ENCODE measurements at places on chromosomes 1 and 21.

GRCh38 chr1:160713161-160713560, 1.5 kb upstream of the CD48 start:
- no peak for DNase-seq

GRCh38 chr1:165882168-165882837, 54.9 kb downstream of the UCK2 start:
- no peak for DNase-seq

- DNase-seq = no peak
These were observed 115.1 kb downstream of the PLPP3 start for GRCh38 chr1:56464294-56464693.

DNA sequence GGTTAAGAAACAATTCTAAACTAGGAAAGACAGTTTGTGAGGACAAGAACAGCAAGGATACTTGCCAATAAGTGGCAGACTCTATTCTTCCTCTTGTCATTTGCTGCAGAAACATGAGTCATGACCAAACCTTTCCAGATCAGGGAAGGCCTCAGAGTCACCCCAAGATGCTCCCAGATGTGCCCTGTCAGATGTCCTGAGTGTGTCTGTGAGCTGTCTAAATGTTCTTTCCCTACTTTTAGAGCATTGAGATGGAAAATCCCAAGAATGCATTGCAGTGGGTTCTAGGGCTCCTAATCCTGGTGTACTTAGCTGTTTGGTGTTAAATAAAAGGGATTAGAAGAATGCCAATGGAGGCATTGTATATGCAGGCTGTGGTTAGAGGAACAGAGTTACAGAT, 57.5 kb upstream of the KIAA0040 start:
- no peak for DNase-seq

GRCh38 chr1:158095737-158096335, 84.9 kb upstream of the CD1D start:
- peak; percentile 60 for DNase-seq

- no peak for DNase-seq
These were observed 2.7 kb upstream of the RBM15 start for GRCh38 chr1:110336300-110337039.

GRCh38 chr1:230860617-230861384, 7.5 kb downstream of the C1orf198 start:
- no peak for DNase-seq

DNA sequence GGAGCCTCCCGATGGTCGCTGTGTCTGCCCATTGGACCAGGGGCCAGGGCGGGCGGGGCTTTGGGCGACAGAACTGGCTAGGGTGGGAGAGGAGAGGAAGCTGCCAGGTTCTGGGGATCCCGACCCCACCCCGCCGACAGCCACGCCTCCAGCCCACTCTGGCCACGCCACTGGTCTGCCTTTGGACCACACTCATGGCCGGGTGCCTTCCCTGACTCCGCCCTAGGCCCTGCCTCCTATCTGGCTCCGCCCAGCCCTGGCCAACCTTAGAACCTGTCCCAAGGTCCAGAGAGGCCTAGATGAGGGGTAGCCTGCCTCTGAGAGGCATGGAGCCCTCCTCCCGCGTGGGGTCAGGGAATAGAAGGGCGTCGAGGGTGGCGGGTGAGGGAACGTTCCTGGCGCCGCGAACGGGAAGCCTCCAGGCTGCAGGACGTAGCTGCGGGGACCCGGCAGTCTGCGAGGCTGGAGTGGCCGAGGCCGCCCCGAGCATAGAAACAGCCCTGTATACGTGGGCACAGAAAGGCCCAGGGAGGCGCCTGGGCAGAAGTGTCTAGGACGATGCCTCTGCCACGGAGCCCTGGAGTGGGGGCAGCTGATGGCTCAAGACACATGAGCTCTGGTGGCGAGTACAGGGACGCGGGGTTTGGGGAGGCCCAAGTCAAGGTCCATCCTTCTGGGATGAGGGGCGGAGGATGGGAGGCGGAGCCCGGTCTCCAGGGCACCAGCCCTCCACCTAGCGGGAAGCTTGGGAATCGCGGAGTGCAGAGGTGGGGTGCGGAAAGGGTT, 11.5 kb upstream of the COL16A1 start:
- DNase-seq = no peak

DNA sequence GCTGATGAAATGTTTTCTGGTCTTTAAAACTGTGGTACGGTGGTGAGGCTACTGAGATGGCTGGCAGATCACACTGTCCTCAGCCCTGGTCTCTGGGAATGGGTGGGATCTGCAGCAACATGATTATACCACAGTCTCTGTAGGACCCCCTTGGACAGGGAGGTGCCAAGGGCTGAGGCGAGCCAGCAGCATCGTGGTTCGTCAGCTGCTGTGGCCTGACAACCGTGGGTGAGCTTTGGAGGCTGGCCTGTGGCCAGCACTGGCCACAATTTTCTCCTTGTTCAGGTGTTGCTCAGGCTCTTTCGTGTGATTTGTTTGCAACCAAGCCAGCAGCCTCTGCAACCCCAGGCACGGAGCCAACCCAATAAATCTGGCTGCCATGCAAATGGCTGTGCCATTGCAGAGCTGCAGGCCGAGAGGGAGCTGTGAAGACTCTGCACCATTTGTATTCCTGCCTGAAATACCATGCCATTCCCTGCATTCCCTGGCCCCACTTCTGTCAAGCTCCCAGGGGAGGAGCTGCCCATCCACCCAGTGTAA, 70.9 kb downstream of the PCP4 start:
- DNase-seq = no peak

- DNase-seq = no peak
These were observed 5.7 kb downstream of the GSTM5 start for GRCh38 chr1:109717729-109718128.

DNA sequence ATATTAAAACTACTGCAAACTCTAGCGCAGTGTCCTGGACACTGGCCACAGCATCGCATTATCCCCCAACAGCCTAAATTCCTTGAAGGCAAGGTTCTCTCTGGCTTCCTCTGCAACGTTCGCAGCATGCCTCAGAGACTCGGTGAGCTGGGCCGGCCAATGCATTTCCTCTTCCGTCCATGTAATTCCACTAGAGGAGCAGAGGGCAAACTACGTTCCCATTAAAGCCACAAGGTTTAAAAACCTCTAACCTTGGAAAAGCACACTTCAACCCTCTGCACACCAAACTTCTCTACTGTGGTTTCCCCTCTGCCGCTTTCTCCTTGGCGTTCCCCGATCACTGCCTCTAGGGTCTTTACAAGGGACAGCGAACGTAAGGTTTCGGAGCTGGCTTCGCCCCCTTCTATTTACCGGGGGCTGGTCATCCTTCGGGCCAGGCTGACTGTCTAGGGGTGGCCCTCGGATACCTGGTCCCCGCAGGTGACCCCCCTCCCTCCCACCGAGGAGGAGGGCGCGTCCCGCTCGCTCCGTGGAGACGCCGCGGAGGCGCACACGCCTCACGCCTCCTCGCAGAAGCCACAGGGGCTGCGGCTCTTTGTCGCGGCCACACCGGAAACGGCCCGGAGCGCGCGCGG, 456 bp upstream of the SMYD2 start:
- peak; percentile 30 for DNase-seq

DNA sequence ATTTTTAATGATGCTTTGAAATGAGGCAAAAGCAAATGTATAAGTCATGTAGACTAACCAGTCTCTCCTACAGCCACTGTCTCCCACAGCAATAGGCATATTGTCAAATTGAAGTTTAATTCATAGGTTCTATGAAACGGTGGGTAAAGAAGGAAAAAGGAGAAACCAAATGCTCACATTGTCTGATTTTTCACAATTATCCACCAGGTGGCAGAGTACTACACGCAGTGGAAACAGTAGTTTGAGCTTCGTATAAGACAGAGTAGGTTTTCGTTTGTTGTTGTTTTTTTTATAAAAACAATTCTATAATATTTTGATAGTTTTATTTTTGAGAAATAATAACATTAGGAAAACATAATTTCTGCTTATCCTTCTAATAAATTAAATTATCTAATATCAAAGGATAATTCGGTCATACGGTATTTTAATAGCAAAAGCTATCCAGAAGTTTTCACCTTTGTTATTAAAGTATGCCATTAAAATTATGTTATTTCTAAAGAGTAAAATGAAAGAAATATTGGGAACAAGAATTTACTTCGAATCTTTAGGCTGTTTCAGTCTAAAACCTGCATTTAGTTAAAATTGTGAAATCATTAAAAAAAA, 39.1 kb downstream of the TYW3 start:
- no peak for DNase-seq

DNA sequence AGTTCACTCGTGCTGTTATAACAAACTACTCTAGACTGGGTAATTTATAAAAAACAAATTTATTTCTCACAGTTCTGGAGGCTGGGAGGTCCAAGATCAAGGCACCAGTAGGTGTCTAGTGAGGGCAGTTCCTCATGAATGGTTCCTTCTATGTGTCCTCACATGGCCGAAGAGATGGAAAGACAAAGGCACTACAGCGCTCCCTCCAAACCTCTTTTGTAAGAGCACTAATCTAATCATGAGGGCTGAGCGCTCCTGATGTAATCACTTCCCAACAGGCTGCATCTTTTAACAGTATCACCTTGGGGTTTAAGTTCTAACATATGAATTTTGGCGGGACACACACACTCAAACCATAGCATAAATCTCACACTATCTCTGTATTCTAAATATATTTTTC, 54.0 kb upstream of the KANK4 start:
- DNase-seq = no peak

DNA sequence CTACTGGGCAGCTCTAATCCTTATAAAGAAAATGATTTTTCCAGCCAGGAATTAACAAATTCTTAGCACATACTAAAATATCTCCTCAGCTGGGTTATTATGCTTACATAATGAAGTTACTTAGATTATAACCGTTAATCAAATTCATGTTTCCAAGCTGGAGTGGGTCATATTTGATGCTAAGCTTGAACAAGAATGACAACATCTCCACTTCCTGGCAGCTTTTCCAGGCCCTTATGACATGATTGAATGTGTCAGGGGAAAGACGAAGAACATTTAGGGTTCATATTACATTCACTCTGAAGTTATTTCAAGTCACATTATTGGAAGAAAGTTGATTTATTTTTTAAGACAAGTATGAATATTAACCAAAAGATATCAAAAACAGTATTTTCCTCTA, 333.7 kb downstream of the PCP4 start:
- no peak for DNase-seq

DNA sequence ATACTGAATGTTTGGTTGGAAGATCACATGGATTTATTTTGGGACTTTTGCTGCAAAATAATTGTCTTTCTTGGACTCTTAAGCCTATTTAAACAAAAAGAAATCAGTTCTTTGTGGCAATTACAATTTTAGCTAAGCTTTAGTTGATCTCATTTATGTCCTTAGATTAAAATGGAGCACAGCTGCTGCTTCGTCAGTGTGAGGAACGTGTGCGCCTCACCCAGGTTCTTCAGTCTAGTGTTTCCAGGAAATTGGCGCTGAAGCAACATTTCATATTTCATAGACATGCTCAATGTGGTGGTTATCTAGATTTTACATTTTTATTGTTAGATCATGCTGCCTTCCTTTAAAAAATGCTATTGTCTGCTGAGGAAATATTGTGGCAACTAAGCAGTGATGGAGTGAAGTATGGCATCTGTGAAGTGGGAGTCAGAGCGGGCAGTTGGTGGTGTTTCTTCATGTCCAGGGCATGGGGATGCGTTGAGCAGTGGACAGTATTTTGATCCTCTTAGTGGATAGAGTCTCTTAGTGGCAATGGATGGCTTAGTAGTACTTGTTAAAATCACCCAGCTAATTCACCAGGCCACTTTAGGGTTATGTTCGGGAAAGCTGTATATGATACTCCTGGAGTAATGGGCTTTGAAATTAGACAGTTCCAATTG, 5.6 kb downstream of the DDI2 start:
- no peak for DNase-seq

DNA sequence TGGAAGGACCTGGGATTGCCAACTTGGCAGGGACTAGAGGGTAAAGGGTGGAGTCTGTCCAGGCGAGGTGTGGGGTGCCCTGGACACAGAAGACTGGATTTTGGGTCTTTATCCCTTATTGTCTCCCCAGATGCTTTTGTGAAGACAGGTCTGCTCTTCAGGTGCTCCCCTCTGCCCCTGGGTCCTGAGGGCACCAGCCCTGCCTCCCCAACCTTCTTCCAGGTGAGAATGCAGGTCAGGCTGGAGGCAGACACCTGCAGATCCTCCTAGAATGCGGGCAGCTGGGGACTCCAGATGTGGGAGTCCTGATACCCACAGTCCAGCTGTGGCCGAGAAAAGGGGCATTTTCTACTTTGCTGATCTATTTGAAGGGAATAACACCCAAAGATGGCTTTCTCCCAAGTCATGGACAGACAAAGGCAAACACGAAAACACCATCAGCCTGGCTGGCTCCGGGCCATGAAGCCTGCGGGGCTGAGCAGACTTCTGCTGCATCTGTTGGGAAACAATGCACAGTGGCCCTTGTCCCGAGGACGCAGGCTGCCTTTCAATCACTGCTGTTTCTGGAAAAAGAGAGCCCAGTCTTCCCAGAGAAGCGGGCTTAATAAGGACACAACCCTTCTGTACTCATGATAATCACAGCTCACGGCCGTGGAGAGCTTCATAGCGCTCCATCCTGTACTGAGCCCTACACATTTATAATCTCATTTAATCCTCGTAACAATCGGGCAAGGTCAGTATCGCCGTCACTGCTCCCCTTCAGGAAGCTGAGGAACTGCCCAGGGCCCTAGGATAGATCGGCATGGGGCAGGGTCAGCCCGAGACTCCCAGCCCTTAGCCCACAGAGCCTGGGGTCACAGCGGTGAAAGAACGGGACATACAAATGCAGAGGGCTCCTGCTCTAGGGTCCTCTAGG, 62.0 kb upstream of the ABCG1 start:
- no peak for DNase-seq

GRCh38 chr1:22696610-22697009, 14.0 kb upstream of the EPHB2 start:
- no peak for DNase-seq

DNA sequence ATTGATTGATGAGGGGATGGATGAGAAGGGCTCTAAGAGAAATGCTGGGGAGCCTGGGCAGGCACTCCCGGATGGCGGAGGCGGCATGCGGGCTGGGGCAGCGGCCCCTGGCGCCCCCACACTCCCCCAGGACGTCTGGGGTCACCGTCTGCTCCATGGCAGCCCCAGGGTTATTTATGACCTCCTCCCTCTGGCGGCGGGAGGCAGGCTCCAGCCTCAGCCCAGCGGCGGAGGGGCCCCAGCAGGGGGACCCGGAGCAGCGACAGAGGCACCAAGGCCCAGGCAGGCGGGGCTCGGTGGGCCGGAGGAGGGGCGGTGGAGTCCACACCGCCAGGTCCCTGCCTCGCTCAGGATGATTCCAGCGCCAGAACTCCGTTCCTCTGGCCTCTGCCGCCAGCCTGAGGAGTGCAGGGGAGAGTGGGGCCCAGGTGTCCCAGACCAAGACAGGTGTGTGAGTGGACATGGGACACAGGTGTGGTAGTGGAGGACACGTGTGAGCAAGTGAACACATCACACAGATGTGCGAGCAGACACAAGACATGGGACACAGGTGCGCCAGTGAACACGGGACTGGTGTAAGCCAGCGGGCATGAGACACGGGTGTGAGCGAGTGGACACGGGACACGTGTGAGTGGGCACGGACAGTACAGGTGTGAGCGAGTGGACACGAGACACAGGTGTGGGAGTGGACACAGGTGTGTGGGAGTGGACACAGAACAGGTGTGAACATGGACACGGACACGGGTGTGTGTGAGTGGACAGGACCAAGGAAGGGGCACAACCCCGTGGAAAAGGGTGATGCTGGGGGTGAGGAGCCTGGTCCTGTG, 2.5 kb upstream of the SAMD11 start:
- DNase-seq = peak; percentile 83

- DNase-seq = no peak
These were observed 87.6 kb downstream of the GFI1 start for GRCh38 chr1:92399076-92399475.

All from hematopoietic multipotent progenitor cell (in vitro differentiated cells).